ENCODE measurements at places on chromosomes 1 and 21. TPM values are rescaled to one million over a fixed set of nuclear protein-coding genes. Genes with fewer than 3 reads are reported as not detected.

- no peak for DNase-seq
These were observed 484 bp downstream of the DFFB start for GRCh38 chr1:3857791-3858129.

DNA sequence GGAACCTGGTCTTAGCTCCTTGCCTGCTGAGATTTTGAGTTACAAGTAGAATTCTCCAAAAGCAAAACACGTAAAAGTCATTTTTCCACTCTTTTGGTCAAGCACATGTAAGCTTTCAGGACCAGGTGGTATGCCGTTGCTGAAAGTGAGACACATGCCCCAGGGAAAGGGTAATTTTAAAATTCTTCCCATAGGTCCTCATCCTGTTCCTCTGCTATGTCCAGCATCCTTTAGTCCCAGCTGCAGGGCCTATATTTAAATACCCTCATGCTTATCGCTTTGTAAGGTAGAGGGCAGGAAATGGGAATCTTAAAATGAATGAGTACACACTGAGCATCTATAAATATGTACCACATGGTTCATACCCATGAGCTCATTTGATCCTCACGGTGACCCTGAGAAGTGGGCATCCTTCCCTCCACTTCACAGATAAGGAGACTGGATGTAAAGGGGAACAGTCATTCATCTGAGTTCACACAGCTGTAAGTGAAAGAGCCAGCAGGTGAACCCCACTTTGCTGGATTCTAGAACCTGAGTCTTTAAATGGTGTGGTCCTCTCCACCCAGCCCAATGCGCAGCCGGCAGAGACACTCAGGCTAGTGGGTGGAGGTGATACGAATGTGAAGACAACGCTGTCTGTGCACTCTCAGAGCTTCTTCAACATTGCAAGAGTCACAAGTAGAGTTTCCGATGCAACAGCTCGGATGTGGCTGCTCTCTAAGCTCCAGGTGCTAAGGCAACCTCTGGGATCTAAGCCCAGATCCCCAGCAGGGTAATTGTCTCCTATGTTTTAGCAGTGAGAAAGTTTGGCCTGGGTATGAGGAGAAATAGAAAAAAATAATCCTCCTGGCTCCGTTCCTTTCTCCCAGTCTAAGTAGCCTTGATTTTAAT lies 163.5 kb downstream of the PLXNA2 start:
- DNase-seq = no peak

GRCh38 chr1:218514689-218515088 lies 169.6 kb downstream of the TGFB2 start:
- DNase-seq = no peak

- no peak for DNase-seq
These were observed 196.0 kb downstream of the CRB1 start for GRCh38 chr1:197464044-197464443.

Gene PLA2G5
- not detected for total RNA-seq

GRCh38 chr1:226690460-226690982 lies 48.6 kb downstream of the ITPKB start:
- no peak for DNase-seq

DNA sequence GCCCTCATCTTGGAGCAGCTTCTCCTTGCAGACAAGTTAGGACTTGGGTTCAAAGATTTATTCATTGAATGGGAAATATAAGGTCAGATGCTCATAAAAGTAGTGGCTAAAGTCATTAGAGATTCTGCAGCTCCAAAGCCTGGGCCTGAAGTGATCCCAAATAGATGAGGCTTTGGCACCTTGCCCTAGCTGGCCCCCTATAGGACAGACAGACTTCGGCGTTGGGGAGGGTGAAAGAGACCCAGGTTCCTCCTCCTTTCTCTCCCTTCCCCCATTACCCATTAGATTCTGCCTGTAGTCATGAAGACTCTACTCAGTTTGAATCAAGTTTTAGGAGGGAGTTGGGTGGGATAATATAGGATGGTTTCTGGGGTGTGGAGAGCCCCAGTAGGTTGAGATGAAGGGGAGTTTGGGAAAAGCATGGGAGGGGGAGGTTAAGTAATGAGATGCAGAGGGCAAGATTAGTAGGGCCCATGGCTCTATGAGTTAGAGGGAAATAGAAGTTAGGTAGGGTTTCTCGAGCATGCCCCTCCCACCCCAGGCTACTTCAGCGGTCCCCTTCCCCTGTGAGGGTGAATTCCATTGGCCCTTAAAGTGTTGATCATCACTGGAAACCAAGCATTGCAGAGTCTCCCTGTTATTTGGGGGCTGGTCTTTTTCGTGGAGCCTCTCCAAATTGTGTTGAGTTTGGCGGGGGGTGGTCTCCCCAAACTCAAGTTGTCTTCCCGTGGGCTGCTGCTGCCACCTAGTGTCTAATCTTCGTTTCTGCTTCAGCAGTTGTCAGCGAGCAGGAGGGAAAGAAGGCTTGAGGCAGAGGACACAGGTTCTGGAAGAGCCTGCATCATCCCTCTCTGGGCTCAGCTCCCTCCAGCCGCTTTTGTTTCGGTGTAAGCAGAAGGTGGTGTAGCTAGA lies 2.1 kb upstream of the AHDC1 start:
- DNase-seq = peak; percentile 62

- no peak for DNase-seq
These were observed 4.5 kb downstream of the COPA start for GRCh38 chr1:160338580-160338979.

Gene VSIG8
- total RNA-seq = not detected

GRCh38 chr1:24506691-24507381 lies 4.2 kb downstream of the RCAN3 start:
- DNase-seq = no peak

GRCh38 chr1:30134466-30135217 lies 588.7 kb downstream of the MATN1 start:
- DNase-seq = no peak

GRCh38 chr1:76219366-76219818 lies 144.8 kb downstream of the ST6GALNAC3 start:
- DNase-seq = no peak

DNA sequence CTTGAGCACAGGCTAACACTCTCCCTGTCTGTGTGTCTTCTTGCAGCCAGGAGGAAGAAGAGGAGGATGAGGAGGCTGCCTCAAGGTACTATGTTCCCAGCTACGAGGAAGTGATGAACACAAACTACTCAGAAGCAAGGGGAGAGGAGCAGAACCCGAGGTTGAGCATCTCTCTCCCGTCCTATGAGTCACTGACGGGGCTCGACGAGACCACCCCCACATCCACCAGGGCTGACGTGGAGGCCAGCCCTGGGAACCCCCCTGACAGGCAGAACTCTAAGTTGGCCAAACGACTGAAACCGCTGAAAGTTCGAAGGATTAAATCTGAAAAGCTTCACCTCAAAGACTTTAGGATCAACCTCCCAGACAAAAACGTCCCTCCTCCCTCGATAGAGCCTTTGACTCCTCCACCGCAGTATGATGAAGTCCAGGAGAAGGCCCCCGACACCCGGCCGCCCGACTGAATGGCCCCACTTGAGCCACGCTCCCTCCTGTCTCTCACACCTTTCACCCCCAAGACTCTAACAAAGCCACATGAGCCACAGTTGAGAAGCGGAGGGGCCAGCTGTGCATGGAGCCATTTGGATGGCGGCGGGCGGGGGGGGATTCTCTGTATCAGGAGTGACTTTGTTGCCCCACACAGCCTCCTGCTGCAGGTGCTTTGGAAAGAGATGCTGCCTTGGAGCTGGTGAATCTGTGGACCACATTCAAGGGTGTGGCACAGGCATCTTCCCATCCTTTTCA lies 27.6 kb upstream of the FHAD1 start:
- DNase-seq = no peak

DNA sequence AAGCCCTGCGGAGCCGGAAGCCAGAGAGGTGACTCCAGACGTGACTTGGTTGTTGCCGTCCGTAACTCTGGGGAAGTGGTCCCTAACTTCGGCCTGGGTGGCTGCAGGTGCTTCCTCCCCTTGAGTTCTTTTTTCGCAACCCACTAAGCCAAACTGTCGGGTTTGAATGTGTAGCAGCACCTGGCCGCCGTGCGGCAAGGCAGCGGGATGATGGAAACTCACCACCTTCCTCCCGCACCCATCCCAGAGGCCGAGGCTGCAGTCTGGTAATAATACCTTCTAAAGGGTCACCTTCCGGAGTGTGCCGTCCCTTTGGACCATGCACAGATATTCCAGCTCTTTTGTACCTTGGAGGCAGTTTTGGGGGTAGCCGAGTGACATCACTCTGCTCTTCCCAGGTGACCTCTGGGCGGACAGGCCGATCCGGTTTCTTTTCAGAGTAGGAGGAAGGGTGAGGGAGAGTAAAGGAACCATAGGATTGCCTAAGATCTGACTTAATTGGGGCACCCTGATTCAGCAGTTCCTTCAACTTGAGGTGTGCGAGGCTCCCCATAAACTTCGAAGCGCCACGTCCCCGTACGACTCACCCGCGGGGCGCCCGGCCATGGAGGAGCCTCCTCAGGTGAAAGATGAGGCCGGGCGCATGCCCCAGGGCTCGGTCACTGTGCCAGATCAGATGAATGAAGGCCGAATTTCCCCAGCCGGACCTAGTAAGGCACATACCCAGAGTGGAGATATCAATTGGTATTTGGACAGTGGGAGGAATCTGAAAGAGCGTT lies 1.0 kb downstream of the KCNK1 start:
- DNase-seq = no peak

DNA sequence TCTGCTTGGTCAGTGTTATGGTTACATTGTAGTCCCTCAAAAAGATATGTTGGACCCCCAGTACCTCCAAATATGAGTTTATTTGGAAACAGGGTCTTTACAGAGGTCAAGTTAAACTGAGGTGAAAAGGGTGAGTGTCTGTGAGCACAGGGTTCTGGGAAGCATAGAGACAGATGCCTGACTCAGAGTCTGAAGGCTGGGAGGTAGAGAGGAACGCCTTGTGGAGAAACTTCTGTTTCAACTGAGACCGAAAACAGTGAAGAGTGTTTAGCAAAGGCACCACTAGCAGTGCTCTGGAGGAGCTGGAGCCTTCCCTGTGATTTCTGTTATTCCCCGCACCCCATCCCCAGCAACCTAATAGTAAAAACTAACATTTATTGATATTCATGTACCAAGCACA lies 65.2 kb upstream of the LRRC8D start:
- no peak for DNase-seq

Gene TRIM46
- 9.8 TPM for total RNA-seq

DNA sequence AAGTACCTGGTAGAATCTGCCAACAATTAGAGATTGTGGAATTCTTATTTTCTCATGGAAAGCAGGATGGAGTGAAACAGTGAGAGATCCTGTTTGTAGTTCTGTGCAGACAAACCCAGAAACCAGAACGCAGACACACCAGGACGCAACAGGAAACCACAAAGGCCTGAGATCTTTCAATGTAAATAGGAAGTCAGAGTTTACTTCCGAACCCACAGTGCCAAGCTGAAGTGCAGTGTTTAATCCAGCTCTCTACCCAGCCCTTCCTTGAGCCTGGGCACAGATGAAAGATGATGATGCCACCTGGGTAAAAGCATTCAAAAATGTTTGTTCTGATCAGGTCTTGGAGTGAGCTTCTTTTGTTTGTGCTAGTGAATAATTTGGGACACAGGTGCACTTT lies 244.2 kb upstream of the HOOK1 start:
- DNase-seq = no peak

GRCh38 chr1:234336359-234336758 lies 36.9 kb upstream of the COA6 start:
- DNase-seq = no peak

DNA sequence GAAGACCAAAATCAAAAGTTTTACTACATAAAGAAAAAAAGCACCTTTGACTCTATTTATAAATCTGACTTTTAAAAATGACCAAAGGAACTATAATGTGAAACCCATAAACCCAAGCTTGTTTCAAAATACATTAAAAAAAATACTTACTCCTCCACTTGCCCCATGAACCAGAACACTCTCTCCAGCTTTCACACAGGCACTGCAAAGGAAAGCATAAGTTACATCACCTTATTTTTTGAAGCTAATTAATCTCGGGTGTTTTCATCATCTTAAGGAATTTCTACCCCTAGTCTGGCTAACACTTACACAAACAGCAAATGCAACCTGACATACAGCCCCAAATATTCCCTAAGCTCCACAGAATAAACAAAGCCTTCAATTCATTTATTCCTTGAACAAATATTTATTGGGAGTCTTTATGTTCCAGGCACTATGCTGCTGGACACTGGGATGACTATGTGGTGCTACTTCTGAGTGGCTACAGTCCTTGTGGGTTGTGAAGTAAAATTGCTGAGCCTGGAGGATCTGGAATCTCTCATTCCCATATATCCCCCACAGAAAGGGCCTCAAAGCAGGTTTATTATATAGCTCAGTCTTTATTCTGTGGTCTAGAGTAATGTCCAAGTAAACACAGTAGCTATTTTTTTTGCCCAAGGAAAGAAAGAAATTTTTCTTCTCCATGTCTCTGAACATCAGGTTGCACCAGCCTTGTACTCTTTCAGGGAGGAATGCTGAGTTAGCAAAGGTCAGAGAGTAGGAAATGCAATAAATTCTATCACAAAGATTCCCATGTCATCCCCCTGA lies 18.2 kb downstream of the CRYZ start:
- DNase-seq = no peak

GRCh38 chr1:155976913-155977689 lies 1.2 kb downstream of the ARHGEF2 start:
- no peak for DNase-seq

DNA sequence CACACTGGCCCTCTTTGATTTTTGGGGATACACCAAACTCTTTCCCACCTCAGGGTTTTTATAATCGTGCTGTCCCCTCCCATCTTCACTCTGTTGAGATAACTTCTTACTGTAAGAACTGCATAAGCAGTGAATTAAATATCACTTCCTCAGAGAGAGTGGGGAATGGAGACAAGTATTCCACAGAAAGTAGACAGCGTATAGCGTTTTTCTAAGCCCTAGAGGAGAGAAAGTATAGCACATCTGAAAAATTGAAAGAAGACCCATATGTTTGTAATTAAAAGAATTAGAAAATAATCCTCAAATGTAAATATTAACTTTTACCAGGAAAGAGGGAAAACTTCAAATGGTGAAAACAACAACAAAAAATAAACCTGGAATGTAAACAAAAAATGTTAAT lies 67.3 kb downstream of the GPR161 start:
- DNase-seq = no peak

DNA sequence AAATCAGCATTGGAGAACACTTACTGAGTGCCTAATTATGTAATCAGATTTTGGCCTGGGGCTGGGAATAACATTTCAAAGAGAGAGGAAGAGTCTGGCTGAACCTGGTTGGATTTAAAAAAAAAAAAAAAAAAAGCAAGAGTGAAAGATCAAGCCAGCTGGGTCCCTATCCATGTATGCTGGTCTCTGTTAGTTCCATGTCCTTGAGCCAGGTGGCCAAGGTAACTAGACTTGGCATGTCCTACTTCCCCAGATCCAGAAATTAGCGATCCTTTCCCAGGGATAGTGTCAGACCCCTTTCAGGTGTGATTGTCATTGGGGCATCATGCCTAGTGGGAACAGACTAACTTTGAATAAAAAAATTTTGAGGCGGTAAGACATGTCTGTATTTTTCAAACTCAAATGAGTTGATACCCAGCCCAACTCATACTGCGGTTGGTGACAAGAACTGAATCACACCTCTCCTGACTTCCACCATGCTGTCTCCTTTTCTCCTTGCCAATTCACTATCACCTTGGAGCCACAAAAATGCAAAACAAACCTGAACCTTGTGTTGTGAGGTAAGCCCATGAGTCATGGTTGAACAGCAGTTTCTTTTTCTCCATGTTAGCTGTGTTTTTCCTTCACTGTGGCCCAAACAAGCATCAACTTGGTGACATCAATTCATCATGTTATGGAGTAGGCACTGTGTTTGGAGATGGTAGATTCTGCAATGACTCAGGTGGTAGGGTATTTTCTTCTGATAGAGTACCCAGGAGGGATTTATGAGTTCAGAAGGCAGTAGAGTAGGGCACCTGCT lies 24.5 kb upstream of the PPP2R5A start:
- no peak for DNase-seq

GRCh38 chr1:63408331-63408730 lies 40.9 kb downstream of the ALG6 start:
- no peak for DNase-seq

Data from neural crest cell (in vitro differentiated cells).